Ammon's horn (tissue), 1 donor: ENCODE measurements at places on chromosomes 1 and 21.

- no peak for DNase-seq
These were observed at the start of gene PRR9 for GRCh38 chr1:153217212-153217611. Gene PRR9 (plus strand): TSS chr1:153217584. CDS start chr1:153218145, 561 bp downstream.

DNA sequence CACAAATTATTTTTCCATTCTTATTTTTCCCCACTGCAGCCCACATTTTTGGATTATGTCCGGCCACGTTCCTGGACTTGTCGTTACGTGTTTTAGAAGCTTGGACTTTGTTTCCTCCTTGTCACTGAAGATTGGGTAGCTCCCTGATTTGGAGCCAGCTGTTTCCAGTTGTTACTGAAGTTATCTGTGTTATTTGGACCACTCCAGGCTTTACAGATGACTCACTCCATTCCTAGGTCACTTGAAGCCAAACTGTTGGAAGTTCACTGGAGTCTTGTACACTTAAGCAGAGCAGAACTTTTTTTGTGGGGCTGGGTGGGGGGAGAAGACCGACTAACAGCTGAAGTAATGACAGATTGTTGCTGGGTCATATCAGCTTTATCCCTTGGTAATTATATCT, 12.2 kb upstream of the AXDND1 start:
- no peak for DNase-seq

GRCh38 chr1:47587891-47588582, 150.2 kb downstream of the FOXD2 start:
- no peak for DNase-seq

DNA sequence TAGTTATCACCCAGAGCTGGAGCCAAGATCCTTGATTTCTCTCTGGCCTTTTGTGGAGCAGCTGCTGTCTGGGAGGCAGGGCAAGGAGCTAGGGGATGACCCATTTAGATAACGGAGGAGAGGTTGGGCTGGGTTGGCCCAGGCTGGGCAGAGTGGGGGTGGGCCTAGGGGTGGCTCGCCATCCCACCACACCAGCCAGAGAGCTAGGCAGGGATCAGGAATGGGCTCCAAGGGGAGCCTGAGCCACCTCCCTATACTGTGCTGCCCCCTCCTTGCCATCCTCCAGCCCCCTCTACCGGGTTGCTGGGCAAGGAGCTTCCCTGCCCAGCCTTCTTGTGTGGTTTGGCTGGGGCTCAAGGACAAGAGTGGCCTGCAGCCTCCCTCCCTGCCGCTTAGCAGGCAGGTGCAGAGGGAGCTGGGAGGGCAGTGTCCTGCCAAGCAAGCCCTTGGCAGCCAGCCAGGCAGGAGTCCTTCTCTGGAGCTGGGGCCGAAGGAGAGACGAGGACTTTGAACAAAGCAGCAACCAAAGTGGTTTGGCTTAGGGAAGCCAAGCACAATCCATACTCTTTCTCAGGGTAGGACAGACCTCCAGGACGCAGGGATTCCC, 4.1 kb downstream of the NUAK2 start:
- DNase-seq: peak; percentile 65

DNA sequence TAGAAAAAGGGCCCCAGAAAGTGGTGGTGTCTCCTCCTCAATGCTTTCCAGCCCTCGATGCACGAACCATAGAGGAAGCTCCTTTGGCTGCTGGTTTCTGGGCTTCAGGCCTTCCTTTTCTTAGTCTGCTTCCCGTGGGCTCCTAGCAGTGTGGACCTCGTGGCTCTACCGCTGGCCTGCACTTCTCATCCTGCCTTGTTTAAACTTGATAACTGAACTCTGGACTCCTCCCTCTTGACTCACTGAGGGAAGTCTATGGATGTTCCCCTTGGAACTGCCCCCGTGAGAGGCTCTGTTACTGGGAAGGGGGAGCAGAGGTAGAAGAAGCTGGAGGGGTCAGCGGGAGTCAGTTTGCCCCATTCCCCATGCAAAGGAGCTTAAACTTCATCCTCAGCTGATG, 75.3 kb upstream of the WDR26 start:
- no peak for DNase-seq

DNA sequence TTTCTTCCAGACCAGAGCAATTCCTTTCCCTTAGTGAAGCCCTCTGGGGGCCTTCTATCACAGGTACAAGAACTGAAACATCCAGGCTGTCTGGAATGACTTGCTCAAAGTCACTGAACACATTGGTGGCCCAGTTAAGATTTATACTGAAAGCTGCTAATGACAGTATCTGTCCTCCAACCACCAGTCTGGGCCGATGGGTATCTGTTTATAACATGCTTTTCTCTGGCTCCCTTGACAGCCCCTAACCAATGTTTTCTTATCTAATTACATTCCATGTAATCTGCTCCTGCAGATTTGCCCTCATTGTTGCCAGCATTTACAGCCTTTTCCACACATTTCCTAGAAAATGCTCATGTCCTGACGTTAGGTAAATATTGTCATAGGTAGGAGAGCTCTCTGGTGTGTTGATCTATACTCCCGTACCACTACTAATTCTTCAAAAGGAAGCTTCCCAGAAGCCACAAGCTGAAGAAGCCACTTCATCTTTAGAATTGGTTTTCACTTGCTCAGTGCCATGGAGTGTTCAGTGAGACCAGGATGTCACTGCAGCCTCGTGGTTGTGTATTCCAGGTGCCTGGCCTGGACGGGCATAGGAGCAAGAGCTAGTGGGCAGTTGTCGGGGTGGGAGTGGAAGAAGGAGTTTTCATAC, 163.9 kb downstream of the TSEN15 start:
- no peak for DNase-seq

GRCh38 chr1:207740207-207740606, 11.6 kb upstream of the CD46 start:
- no peak for DNase-seq

DNA sequence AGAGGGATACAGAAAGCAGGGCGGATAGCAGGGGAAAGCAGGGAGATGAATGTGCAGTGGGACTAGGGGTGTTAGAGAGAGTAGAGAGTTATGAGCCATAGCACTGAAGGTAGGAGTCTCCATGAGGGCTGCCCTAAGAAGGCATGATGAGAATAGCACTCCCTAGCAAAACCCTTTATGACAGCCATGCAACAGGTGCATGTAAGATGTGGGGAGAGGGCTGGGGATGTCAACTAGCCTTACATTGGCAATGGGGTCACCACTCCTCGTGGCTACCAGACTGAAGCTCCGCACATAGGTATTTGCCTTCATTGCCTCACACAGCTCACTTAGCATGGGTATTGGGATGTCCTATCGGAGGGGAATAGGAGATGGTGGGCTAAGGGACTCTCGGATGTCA, 4.6 kb downstream of the TMOD4 start:
- DNase-seq: no peak

GRCh38 chr1:212669102-212669501, 30.5 kb downstream of the BATF3 start:
- DNase-seq: no peak

- DNase-seq: no peak
These were observed 122.2 kb downstream of the ACTL8 start for GRCh38 chr1:17877316-17877715.

GRCh38 chr1:85495556-85495955, 30.6 kb upstream of the DDAH1 start:
- no peak for DNase-seq

DNA sequence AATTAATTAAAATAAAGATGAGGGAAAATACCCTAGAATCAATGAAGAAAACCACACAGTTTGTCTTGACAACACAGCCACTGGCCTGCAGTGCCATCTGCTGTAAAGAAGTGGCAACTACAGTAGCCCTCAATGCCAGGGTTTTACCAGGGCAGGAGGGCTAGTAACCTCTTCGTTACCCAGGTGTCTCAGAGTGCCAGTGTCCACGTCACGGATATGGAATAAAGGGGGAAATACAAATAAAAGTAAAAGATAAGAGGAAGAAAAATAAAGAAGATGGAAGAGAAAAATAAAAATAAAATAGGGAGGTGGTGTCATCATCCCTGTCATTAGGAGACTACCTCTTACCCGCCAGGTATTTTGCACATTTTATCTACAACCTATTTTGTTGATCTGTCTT, 14.2 kb upstream of the SLC44A3 start:
- DNase-seq: peak; percentile 73

DNA sequence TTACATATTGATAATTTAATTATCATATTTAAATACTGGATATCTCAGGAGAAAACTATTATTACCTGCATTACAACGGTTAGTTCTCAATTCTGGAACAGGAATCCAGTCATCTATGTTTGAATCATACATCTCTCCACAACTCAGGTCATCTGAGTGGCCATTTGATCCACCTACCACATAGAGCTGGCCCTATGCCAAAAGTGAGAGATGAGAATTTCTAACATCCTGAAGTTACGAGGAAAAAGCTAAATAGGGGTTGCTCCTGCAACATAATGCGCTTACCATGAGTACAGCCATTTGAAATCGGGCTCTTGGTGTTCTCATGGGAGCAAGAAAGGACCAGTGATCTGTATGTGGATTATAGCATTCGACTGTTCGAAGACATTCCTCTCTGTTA, 16.9 kb downstream of the IVNS1ABP start:
- no peak for DNase-seq

DNA sequence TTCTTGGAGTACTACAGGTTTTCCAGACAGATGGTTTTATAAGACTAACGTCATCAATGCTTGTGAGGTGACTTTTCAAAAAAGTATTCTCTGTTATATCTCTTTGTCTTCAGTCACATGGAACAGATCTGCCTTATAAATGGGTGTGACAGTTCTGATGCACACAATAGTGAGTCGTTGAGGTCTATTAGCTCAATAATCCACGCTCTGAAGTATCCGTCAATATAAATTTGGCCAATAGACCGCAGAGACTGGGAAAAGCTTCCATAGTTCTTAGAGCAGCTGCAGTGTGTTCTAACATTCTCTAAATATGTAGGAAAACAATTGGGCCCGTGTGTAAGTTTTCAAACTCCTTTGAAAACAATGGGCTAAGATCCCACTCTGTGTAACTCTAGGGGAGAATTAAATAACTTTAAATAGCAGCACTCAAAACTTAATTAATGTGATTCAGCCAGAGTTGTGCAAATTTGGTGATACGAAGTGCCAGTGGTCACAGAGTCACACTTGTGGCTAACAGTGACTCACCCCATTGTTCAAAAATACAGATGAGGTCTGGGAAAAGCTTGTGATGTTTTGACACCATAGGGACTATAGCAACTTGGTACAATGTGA, 316.0 kb downstream of the LMO4 start:
- DNase-seq: peak; percentile 8

GRCh38 chr1:18326211-18326897, 154.4 kb upstream of the KLHDC7A start:
- peak; percentile 45 for DNase-seq

- no peak for DNase-seq
These were observed 17.6 kb downstream of the CRB1 start for GRCh38 chr1:197285526-197286205.

DNA sequence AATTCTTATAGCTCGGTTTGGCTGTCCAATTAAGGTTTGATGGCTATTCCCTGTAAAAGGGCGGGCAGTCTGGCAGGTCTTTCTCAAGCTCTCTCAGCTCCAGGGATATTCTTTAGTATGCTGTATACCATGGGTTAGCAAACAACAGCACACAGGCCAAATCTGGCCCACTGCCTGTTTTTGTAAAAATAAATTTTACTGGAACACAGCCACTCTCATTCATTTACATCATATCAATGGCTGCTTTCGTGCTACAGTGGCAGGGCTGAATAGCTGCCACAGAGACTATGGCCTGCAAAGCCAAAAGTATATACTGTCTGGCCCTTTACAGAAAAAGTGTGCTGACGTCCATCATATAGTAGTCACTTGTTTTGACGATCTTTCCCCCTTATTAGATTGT, 32.0 kb downstream of the MACO1 start:
- no peak for DNase-seq

DNA sequence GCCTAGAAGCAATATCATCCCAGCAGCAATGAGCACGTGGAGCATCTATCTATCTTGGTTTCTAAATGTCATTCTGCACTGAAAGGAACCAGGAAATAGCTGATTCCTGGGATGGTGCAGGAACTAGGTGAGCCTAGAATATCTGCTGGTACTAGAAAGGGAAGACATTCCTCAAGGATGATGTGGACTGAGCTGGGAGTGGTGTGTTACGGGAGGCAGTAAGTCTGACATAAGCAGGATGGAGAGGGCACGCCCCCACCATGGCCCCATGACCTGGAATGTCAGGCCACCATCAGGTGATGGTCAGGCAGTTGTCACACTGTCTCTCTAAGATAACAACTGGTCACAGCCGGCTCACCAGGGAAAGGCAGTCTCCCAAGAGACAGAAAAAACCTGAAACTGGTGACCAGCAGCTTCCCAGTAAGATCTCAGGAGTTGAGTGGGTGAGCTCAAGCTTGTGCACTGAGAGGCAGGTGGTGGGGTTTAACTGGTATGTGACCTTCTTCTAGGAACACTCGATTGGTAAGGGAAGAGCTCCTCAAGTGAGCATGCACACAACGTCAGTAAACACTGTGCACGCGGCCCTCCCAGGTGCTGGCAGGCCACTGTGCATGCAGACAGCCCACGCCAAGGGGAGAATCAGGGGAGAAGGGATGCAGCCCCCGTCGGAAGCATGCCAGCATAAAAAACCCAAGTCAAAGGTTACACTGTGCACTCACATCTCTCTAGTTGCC, 148.7 kb downstream of the ADSS2 start:
- no peak for DNase-seq

- no peak for DNase-seq
These were observed 61.2 kb upstream of the ABCG1 start for GRCh38 chr21:42157606-42158310.

DNA sequence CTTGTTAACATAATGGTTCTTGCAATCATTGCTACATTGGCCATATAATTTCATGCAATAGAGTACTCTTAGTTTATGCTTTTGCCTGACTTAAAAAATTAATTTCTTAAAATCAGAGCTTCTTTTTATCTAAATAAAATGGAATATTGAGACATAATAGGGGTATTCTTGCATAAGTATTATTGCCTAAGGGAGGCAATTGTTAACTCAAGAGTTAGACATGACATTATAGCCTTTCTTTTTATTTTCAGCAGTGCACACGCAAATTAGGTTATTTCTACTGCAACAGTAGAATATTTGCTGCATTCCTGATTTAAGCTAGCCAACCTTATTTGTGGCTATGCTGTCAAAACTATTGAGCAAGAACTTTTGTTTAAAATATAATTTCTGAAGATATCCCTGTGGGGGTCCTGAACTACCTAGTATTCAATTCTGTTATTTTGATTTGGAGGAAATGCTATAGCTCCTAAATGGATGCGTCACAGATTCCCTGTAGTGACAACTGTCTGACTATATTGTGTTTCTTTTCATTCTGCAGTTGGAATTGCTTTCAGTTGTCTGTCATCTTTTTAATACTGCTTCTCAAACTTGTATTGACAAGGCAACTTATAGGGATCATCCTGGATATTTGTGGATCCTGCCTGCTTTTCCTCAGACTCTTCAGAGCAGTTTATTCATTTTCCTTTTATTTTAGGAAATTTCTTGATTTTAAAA, 211.0 kb downstream of the PATJ start:
- DNase-seq: no peak

- no peak for DNase-seq
These were observed 2.3 kb downstream of the FYB2 start for GRCh38 chr1:56816909-56817308.

- no peak for DNase-seq
These were observed 71.5 kb downstream of the CYYR1 start for GRCh38 chr21:26501495-26502021.

GRCh38 chr1:160578525-160579191, 638 bp downstream of the CD84 start:
- DNase-seq: no peak

GRCh38 chr1:76053021-76053420, 21.5 kb upstream of the ST6GALNAC3 start:
- DNase-seq: peak; percentile 65
